H54 (cell line): ENCODE measurements at places on chromosomes 16 and 17.

- no peak for DNase-seq
Measured at GRCh38 chr17:43471585-43472160, 12.1 kb upstream of the DHX8 start.

DNA sequence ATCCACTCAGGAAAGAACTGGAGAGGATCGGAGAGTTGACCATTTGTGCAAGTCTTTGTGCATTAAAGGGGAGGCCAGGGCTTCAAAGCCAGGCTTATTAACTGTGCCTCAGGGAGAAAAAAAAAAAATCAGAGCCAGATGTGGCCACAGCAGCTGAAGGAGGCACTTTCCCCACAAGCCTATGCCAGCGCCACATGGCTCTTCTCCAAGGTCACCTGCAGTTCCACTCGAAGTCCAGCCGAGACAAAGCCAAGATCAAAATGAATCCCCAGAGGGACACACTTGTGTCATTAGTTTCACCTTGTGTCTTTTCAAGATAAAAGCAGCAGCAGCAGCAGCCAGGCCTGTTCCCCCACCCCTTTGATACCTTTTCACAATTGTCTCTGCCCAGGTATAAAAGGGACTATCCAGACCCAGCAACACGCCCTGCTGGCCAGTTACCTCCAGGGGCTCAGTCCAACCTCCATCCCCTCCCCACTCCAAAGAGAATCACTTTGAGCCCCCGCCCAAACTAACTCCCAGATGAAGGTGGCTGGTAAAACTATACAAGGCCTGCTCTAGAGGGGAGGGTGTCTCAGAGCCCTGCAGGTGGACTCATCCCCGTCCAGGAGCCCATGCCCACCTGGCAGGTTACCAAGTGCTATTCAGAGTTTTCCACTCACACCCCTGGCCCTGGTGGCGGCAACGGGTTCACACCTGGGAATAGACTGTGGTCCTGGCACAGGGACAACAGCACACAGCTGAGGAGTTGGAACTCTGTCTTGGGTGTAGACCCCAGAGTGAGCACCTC, 29.2 kb downstream of the AXIN2 start:
- no peak for DNase-seq

- DNase-seq: no peak
Measured at GRCh38 chr17:62715882-62716390, 88.5 kb downstream of the MRC2 start.

GRCh38 chr16:50275428-50276325, 9.3 kb downstream of the ADCY7 start:
- DNase-seq: no peak

- no peak for DNase-seq
Measured at GRCh38 chr16:47132308-47132707, 11.4 kb downstream of the NETO2 start.

DNA sequence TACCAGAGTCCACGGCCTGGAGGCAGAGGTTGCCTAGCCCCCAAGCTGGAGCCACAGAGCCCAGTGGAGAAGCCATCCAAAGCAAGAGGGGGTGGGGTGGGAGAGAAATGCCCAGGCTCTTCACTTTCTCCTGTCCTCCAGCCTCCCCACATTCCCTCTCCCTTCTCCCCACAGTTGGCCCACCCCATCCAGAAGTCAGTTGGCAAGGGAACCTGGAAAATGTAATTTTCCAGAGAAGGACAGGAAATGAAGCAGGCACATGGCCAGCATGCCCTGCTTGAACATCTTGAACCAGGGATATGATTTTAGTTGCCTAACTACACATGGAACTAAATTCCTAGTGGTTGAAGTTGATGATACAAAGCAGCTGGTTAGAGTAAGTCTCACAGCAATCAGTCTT, 73.3 kb upstream of the IRX6 start:
- no peak for DNase-seq

- no peak for DNase-seq
Measured at GRCh38 chr16:88338896-88339295, 43.9 kb upstream of the ZNF469 start.

- no peak for DNase-seq
Measured at GRCh38 chr16:10896723-10897122, 19.7 kb downstream of the CIITA start.

- DNase-seq: no peak
Measured at GRCh38 chr17:37605081-37605480, 4.1 kb downstream of the SYNRG start.

GRCh38 chr17:55830699-55831471, 80.0 kb downstream of the PCTP start:
- DNase-seq: no peak

DNA sequence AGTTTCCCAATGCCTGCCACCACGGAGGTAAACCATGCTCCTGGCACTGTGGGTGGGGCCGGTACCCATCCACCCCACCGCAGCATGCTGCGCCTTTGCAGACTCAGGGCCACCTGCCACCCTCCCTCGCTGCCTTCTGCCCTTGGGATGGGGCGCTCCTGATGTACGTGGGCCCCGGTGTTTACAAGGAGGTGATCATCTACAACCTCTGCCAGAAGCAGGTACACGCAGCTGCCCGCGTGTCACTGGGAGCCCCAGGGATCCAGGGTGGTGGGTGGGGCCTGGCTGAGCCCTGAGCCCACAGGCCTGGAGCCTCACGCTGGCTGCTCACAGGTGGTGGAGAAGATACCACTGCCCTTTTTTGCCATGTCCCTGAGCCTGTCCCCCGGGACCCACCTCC, 1.4 kb upstream of the RHOT2 start:
- DNase-seq: no peak

- DNase-seq: peak; percentile 79
Measured at GRCh38 chr17:61467416-61468262, 15.4 kb downstream of the TBX4 start.

GRCh38 chr16:57278494-57278893, 6.0 kb downstream of the PLLP start:
- no peak for DNase-seq

DNA sequence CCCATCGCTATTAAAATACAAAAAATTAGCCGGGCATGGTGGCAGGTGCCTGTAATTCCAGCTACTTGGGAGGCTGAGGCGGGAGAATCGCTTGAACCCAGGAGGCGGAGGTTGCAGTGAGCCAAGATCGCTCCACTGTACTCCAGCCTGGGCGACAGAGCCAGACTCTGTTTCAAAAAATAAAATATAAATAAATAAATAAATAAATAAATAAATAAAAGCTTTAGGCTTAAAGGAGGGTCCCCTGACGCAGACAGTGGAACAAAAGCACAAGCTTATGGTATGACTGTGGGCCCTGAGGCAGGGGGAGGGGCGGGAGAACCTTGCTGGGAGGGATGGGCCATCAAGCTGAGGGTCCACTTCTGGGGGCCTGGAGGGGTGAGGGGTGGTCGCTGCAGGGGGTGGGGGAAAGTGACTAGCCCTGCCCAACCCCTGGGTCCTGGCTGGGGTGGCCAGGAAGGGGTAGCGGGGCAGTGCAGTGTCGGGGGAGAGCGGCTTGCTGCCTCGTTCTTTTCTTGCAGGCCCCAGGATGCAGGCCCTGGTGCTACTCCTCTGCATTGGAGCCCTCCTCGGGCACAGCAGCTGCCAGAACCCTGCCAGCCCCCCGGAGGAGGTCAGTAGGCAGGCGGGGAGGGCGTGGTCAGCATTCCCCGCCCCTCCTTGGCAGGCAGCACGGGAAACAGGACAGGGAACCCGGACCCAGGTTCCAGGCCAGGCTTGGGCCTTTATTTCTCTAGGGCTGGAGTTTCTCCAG, 4.7 kb downstream of the SERPINF1 start:
- no peak for DNase-seq

DNA sequence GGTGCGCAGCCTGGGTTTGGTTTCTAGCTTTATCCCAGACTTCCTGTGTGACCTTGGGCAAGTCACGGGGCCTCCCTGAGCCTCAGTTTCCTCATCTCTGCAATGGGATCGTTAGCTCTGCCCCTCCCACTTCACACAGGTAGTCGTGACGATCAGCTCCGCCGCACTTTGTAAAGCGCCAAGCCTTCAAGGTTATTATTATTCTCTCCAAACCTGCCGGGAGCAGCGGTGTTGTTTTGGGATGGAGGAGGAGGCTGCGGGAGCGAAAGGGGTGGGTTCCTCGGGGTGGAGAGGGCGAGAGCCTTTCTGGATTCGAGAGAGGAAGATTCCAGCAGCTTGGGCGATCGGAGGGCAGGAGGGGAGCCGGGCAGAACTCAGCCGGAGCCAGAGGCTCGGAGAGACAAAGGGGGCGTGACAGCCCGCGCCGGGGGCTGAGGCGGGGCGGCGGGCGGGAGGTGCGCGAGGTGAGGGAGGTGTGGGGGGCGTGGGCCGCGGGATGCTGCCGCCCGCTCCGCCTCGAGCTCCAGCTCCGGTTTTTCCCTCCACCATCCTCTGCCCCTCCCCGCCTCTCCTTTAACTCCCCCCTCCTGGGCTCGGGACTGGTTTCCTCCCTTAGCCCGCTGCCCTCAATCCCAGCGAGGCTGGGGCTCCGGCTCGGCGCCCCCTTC, at the start of gene EFNB3:
TSS of gene EFNB3 (plus strand) at position 602 of the 668 bp plus-strand sequence. CDS start 397 bp downstream, outside the sequence.
- no peak for DNase-seq

DNA sequence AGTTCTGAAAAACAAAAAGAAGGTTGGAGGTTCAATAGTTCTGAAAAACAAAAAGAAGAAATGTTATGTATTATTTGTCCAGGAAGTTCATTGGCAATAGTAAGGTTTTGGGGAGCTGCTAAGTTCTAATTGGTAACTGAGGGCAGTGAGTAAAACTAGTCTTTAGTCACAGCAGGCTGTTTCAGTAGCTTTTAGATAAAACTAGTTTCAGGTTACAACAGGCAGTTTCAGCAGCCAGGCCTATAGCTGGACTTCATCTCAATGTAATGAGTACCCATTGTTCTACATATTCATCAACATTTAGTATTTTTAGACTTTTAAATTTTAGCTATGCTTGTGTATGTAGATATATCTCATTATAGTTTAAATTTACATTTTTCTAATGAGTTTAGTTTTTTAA, 639.3 kb downstream of the TOX3 start:
- DNase-seq: no peak

DNA sequence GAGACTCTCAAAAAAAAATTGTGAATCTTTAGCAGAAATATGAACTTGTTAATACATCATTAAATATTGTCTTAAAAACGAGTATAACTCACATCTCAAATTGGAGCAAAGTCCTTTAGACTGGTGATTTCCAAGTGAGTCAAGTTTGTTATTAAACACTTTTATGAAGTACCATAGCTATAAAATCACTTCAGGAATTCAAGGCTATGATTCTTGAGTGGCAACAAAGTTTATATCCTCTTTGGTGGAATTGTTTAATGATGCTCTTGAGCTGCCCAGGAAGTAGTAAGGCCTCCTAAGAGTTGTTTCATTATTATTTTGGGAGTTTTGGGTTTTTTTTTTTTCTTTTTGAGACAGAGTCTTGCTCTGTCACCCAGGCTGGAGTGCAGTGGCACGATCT, 16.7 kb upstream of the BLMH start:
- no peak for DNase-seq

DNA sequence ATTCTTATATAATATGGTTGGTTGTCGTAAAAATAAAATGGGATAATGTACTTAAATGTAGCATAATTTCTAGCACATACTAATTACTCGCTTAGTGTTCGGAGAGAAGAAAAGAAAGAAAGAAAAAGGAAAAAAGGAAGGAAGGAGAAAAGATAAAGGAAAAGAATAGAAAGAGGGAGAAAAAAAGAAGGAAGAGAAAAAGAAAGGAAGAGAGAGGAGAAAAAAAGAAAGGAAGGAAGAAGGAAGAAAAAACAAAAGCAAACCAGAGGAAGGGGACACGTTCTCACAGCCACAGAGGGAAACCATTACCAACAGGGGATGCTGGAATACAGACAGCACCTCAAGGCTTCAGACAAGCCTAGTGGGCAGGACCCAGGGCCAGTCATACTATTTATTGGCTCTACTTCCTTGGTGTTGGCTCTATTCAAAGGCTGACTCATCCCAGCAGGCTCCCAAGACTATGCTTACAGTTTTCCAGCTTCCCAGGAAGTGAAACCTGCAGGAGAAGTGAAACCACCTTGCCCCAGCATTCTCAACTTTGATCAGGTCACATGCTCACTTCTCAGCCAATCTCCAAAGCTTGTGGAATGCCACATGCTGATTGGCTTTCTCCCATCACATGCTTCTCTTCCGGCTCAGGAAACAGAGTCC, 273.5 kb upstream of the IRX5 start:
- DNase-seq: peak; percentile 49

DNA sequence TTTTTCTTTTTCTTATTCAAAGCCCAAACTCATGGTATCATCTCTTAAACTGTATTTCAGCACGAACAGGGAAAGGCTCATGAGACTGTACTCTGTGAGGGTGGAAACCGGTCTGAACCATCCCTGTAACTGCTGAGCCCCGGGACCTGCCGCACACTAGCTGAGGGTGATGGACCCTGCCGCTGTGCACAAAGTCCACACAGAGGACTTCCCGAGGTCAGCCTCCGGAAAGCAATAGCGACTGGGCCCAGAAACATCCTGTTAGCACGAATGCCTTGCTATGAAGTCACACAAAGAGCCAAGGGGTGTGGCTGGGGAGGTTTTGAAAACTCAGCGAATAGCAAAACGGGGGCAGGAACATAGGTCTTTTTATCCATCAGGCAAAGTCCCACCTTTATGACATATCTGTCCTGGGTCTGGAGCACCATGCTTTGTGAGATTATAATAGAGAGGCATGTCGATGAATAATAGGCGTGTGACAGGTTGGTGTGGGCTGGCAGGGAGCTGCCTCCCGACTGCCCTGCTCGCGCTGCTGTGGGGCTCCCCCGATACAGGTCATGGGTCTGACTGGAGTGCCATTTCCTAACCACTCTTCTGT, 33.4 kb downstream of the CDK5R1 start:
- no peak for DNase-seq

DNA sequence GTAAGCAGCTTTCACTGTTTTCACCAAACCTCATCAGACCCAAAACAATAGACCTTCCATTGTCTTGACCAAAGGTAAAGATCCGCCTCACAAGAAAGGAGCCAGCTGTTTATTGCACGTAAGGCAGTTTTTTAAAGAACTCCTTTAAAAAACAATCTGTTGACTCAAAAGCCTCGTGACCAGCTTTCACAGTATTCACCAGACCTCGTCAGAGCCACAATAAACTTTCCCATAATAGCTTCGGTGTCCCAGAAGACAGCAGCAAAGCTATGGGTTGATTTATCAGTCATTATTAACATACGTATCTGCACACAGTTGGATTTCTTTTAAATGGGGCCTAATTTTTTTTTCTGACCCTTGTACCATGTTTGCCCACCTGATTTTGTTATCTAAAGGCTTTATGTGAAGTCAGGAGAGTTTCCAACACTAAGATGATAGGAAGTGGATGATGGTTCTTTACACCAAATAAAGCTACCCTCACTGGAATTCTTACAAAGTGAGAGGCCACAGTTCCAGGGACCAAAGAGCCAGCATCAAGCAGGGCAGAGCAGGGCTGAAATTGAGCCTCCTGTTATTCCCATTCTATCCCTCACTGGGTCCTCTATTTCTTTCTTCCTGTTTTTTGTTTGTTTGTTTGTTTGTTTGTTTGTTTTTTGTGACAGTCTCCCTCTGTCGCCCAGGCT, 17.6 kb upstream of the HELZ start:
- no peak for DNase-seq

DNA sequence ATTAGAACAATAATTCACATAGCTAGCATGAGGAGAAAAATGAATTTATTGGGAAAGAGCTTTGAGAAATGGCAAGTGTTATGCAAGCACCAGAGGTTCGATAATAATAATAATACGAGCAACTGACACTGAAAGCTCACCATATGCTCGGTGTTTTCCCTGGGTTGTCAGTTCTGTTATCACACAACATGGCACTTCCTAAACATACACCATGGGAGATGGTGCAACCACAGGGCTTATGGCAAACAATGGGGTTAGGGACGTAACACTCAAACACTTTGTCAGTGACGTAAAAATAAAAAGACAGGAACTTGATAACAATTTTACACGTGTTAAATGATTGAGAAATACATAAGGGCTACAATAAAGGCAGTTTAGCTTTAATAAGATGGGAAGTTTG, 23.7 kb downstream of the OR1D5 start:
- DNase-seq: no peak

- DNase-seq: no peak
Measured at GRCh38 chr16:74868501-74868900, 93.9 kb upstream of the FA2H start.
